ENCODE measurements at places on chromosomes 3 and 15. TPM values are rescaled to one million over a fixed set of nuclear protein-coding genes. Genes with fewer than 3 reads are reported as not detected.

DNA sequence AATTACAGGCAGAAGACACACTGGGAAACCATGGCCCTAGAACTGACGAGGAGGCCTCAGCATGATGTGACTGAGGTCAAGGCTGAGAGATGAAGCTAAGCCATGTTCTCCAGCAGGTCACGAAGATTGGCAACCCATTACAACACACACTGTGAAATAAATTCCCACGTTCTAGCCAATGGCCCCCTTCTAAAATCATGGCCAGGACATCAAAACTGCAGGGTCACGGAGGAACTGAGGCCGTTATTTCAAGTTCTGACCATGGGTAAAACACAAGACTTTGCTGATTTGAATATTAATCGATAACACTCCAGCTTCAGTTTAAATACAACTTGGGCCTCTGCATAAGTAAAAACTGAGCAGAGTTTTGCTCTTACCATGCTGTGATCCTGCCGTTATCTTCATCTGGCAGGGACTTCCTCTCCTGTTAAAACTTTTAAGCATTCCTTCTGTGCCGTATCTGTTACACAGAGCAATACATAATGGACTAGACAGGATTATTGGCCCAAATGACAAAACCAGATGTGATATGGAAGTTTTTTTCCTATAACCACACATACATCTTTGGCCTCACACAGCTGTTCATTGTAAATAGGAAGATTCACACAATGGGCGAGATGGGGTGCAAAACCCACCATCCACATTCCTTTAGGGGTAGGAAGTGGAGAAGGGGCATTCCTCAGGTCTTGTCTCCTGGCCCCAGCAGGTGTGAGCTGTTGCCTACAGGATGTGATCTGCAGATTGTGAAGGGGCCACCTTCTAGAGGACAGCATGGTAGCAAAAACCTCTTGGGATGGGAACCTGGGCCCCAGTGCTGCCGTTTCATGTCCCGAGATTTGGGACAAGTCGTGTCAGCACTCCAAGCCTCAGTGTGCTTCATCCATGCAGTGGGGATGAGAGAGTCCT lies 207.4 kb downstream of the OPA1 start:
- no peak for DNase-seq
- peaks cover 2% of the 10 kb centered on the region for H3K27me3 ChIP-seq
- no peak overlapping the region for H3K4me3 ChIP-seq
- H3K4me1 ChIP-seq = no peaks in the 10 kb centered on the region
- no peak overlapping the region for H3K27ac ChIP-seq

DNA sequence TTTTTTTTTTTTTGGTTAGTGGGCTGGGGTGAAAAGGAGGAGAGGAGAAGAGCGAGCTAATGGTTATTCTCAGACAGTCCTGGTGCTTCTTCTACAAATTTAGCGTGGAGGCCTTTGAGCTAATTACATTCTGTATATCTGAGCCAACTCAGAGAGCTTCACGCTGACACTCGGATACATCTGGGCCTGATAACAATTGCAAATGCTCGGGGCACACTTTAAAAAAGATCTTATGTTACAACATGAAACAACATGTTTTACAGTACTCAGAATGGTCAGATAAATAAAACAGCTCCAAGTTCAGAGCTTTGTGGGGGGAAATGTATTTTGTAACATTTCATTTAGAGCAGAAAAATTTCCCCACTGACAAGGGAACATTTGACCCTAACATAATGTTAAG lies 966.9 kb upstream of the NR2F2 start:
- peaks cover 7% of the 10 kb centered on the region for H3K27me3 ChIP-seq
- no peaks in the 10 kb centered on the region for H3K4me1 ChIP-seq
- no peak for DNase-seq
- no peak overlapping the region for H3K27ac ChIP-seq

GRCh38 chr3:39269528-39269927 lies 10.3 kb downstream of the CX3CR1 start:
- no peaks in the 10 kb centered on the region for H3K36me3 ChIP-seq
- no peak for DNase-seq
- H3K27ac ChIP-seq = no peak overlapping the region
- H3K27me3 ChIP-seq = no peaks in the 10 kb centered on the region

DNA sequence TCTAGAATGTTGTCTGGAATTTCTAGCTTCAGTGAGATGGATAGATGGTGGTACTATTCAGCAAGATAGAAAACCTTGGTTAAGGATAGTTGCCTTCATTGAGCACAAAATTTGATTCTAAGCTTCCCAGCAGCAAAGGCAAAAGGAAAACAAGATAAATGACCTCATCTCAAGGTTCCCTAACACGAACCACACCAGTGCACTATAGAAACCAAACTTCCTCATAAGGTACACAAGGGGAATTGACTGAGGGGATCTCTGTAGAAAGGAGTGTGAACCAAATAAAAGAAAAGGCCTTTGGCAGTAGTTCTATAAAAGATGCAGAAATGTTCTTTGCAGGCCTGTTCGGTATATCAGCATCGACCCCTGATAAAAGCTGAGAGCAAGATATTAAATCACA lies 288.9 kb downstream of the SHQ1 start:
- H3K4me3 ChIP-seq = no peak overlapping the region
- no peak for DNase-seq
- H3K4me1 ChIP-seq = no peaks in the 10 kb centered on the region
- peaks cover 3% of the 10 kb centered on the region for H3K36me3 ChIP-seq

GRCh38 chr15:30990036-30990435 lies 1.4 kb downstream of the MTMR10 start:
- H3K4me3 ChIP-seq = peak overlapping the region; percentile 92
- no peak for DNase-seq
- peaks cover 33% of the 10 kb centered on the region for H3K4me1 ChIP-seq
- no peak overlapping the region for H3K27ac ChIP-seq
- peaks cover 8% of the 10 kb centered on the region for H3K36me3 ChIP-seq
- H3K27me3 ChIP-seq = no peaks in the 10 kb centered on the region

GRCh38 chr3:11705049-11705448 lies 61.3 kb upstream of the VGLL4 start:
- DNase-seq = no peak
- H3K4me1 ChIP-seq = no peaks in the 10 kb centered on the region
- H3K27me3 ChIP-seq = no peaks in the 10 kb centered on the region
- peaks cover 6% of the 10 kb centered on the region for H3K36me3 ChIP-seq
- H3K4me3 ChIP-seq = peak overlapping the region; percentile 45

DNA sequence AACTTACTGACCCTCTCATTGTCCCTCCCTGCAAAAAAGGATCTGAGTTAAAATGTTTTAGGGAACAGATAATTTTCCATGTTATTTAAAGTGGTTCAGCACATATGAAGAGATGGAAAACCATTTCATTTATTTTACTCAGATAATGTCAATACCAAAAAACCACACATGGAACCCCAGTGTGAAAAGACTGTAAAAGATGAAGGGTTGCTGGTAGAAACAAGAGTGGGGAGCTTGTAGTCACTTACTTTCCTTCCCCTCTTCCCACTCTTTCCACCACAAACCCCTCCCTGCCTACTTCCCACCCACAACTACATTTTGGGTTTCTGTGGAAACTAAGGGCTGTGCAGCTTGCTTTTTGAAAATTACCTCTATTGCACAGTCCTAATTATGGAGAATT lies 18.5 kb upstream of the KLHL25 start:
- H3K27ac ChIP-seq = no peak overlapping the region
- peaks cover 2% of the 10 kb centered on the region for H3K4me1 ChIP-seq
- no peaks in the 10 kb centered on the region for H3K27me3 ChIP-seq
- no peaks in the 10 kb centered on the region for H3K36me3 ChIP-seq

DNA sequence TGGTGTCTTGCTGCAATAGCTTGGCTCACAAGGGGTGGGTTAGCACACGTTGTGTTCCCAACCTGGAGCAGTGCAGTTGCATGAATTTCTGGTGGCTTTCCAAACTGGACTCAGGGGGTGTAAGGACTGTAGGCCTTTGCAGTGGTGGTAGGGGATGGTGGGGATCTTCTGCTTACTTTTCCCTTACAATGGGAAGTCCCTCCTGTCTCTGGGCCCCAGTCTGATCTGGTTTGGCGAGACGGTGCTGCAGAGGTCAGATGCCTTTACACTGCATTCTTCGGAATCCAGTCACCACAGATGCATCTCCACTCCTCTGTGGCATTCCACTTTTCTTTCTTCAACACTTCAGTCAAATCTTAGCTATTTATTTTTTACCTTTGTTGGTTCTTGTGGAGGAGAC lies 132.1 kb downstream of the DOCK3 start:
- peaks cover 5% of the 10 kb centered on the region for H3K36me3 ChIP-seq
- H3K27me3 ChIP-seq = no peaks in the 10 kb centered on the region
- H3K27ac ChIP-seq = no peak overlapping the region
- no peak overlapping the region for H3K4me3 ChIP-seq
- H3K4me1 ChIP-seq = no peaks in the 10 kb centered on the region

GRCh38 chr3:191631496-191631895 lies 170.5 kb downstream of the PYDC2 start:
- H3K27me3 ChIP-seq = no peaks in the 10 kb centered on the region
- DNase-seq = no peak
- no peak overlapping the region for H3K27ac ChIP-seq
- H3K36me3 ChIP-seq = no peaks in the 10 kb centered on the region
- H3K4me1 ChIP-seq = no peaks in the 10 kb centered on the region

- no peak overlapping the region for H3K4me3 ChIP-seq
- H3K36me3 ChIP-seq = no peaks in the 10 kb centered on the region
- H3K4me1 ChIP-seq = no peaks in the 10 kb centered on the region
- H3K27ac ChIP-seq = no peak overlapping the region
- H3K27me3 ChIP-seq = no peaks in the 10 kb centered on the region
Measured at GRCh38 chr3:139762302-139762701, 84.5 kb upstream of the NMNAT3 start.

DNA sequence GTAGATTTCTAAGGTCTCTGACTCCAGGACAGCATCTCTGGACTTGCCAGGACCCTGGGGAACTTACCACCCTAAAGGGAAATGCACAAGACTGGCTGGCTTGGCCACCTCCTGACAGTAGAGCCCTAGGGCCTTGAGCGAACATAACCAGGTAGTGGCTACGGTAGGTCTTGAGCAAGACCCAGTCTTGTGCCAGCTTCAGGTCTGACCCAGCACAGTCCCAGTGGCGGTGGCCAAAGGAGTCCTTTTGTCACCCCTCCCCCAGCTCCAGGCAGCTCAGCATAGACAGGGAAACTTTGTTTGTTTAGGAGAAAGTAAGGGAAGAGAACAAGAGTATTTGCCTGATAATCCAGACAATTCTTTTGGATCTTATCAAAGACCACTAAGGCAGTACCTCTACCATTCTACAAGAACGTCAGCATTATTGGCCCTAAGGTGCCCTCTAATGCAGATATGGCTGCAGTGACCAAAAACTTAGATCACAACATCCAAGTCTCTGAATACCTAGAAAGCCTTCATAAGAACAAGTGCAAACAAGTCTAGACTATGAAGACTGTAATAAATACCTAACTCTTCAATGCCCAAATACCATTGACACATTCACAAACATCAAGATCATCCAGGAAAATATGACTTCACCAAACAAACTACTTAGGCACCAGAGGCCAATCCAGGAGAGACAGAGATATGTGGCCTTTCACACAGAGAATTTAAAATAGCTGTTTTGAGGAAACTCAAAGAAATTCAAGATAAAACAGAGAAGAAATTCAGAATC lies 38.7 kb upstream of the FBN1 start:
- H3K27me3 ChIP-seq = no peaks in the 10 kb centered on the region
- H3K4me3 ChIP-seq = no peak overlapping the region
- H3K4me1 ChIP-seq = no peaks in the 10 kb centered on the region

DNA sequence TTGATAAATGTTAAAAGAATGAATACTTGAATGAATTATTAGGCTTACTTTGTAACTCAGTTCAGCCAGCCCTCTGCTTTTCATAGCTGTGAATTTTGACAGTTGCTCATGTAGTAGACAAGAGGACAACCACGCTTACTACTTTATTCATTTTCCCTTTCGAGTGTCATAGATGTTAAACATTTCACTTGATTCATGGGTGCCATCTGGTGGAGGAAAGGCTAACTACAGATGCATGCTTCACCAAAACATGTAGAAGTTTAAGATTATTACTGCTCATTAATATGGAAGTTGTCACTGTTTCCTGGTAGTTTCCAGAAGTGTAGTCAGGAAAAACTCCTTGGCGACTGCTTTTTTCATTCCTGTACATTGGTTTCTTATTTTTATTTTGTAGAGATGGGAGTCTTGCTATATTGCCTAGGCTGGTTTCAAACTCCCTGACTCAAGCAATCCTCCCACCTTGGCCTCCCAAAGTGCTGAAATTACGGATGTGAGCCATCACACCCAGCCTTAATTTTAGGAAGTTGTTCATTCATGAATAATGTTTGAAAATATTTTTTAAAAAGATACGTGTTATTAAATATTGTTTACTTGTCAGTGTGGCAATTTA lies 163.2 kb downstream of the B3GALNT1 start:
- no peaks in the 10 kb centered on the region for H3K4me1 ChIP-seq
- DNase-seq = peak; percentile 88
- H3K4me3 ChIP-seq = no peak overlapping the region
- no peaks in the 10 kb centered on the region for H3K36me3 ChIP-seq

DNA sequence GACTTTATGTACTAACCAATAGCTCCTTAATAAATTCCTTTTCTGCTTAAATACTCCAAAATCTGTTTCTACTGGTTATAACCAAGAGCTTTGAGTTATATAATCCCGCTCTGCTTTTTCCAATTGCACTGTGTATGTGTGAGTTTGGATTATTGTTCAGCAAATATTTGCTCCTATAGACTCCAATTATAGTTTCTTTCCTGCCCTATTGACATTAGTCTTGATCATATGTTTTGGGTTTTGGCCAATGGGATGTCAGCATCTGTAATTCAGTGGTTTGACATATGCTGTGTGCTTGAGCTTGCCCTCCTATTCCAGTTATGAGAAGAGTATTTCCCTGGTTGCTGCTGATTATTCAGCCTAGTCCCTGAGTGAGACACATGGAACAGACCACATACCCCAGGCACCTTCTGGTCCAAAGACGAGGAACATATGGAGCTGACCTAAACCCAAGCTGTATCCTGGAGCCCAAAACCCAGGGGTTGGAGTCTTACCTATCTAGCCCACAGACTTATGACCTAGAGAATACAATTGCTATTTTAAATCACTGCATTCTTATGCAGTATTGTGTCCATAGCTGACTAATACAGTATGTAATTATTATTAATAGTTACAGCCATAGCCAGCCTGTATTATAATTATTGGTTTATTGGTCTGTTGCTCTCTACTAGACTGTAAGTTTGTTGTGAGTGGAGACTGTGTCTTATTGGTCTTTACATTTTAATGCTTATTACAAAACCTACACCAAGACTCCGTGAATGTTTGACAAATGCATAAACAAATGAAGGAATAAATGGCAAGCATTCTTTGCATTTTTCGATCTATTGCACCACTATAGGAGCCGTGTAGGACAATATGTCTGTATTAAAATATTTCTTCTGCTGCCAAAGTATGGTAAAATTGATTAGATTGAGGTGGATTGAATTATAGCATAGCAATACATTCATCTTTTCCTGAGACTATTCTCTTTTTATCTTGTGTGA lies 11.7 kb upstream of the ZNF280D start:
- H3K36me3 ChIP-seq = no peaks in the 10 kb centered on the region
- no peak overlapping the region for H3K4me3 ChIP-seq
- H3K27ac ChIP-seq = no peak overlapping the region

The ZBED2 gene
- total RNA-seq = 394 TPM

The SERPINI2 gene
- total RNA-seq = not detected

The NLGN1 gene
- total RNA-seq = not detected

The QTRT2 gene
- total RNA-seq = 23.0 TPM

The CKMT1A gene
- 0.41 TPM for total RNA-seq

The IRAK2 gene
- total RNA-seq = 6.4 TPM

The RETNLB gene
- total RNA-seq = not detected

The COL8A1 gene
- total RNA-seq = 0.07 TPM

The FBXO45 gene
- total RNA-seq = 11.8 TPM
